Esophagus squamous epithelium (tissue), 5 donors: ENCODE measurements at places on chromosomes 3 and 15. TPM values are rescaled to one million over a fixed set of nuclear protein-coding genes. Genes with fewer than 3 reads are reported as not detected.

GRCh38 chr3:156290924-156291271 lies 170.5 kb downstream of the KCNAB1 start:
- DNase-seq = no peak

GRCh38 chr15:64934023-64934422 lies 22.3 kb downstream of the ANKDD1A start:
- no peak for DNase-seq

- DNase-seq = no peak
Observed at GRCh38 chr15:45810201-45810600, 175.4 kb downstream of the SQOR start.

GRCh38 chr3:97992547-97993173 lies 20.4 kb upstream of the RIOX2 start:
- DNase-seq = no peak

DNA sequence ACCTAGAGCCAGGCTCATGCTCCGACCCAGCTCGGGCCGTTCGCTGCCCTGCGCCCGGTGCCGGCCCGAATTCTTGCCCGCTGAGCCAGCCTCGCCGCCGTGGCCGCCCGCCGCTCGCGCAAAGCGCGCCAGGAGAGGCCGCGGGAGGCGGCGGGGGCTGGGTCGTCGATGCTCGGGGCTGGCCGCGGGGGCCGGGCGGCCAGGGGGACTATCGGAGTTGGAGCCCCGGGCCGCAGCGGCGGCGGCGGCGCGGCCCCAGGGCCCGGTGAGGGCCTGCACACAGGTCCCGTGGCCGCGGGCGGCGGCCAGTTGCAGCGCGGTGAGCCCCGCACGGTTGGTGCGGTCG lies 1.1 kb downstream of the ANKRD63 start:
- DNase-seq = no peak

The MYH15 gene
- under 0.01 TPM for total RNA-seq

The B3GNT5 gene
- 26.3 TPM for total RNA-seq

The SLC2A2 gene
- not detected for total RNA-seq

The FAM227B gene
- 4.4 TPM for total RNA-seq

The IL12A gene
- total RNA-seq = 12.2 TPM
